ENCODE measurements at places on chromosomes 6 and 20.
A peak's percentile ranks its signal among the peaks of the same experiment; 100 is the strongest.

GRCh38 chr6:53107091-53107490 is 41.5 kb downstream of the GCM1 start:
- no peak for DNase-seq

DNA sequence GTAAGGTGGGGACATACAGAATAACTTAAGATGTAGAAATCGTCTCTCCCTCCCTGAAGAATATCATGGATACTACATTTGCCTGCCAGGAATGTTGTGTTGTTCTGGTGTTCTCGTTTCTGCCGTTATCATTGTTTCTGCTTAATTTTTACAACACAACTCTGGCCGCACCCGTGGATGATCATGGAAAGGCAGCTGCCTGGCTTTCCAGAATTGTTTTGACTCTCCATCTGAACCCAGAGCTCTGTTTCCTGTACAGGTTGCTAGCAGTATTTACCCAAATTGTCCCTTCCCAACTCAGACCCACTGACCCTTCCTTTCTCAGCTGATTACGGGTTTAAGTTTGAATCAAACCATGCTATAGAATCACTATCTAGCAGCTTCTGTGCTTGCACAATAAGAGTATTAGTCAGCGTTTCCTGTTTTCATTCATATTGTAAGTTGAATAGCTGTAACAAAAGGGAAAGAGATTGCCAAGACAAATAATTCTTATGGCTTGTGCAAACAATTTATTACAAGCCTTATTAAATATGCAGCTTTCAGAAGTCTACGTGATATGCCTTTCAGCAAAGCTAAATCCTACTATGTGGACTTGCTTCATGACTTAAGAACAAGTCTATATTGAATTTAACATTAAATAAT is 139.0 kb downstream of the MTHFD1L start:
- peak; percentile 22 for DNase-seq

GRCh38 chr6:109687271-109687761 is 3.7 kb downstream of the AK9 start:
- DNase-seq, result no peak

- no peak for DNase-seq
Observed at GRCh38 chr20:50693001-50693400, 1.7 kb upstream of the RIPOR3 start.

- DNase-seq, result no peak
Observed at GRCh38 chr6:124978451-124979293, 16.4 kb downstream of the RNF217 start.

- DNase-seq, result no peak
Observed at GRCh38 chr20:23086931-23087411, 847 bp upstream of the CD93 start.

GRCh38 chr6:127514773-127515227 is 4.3 kb downstream of the MTCL3 start:
- DNase-seq, result no peak

DNA sequence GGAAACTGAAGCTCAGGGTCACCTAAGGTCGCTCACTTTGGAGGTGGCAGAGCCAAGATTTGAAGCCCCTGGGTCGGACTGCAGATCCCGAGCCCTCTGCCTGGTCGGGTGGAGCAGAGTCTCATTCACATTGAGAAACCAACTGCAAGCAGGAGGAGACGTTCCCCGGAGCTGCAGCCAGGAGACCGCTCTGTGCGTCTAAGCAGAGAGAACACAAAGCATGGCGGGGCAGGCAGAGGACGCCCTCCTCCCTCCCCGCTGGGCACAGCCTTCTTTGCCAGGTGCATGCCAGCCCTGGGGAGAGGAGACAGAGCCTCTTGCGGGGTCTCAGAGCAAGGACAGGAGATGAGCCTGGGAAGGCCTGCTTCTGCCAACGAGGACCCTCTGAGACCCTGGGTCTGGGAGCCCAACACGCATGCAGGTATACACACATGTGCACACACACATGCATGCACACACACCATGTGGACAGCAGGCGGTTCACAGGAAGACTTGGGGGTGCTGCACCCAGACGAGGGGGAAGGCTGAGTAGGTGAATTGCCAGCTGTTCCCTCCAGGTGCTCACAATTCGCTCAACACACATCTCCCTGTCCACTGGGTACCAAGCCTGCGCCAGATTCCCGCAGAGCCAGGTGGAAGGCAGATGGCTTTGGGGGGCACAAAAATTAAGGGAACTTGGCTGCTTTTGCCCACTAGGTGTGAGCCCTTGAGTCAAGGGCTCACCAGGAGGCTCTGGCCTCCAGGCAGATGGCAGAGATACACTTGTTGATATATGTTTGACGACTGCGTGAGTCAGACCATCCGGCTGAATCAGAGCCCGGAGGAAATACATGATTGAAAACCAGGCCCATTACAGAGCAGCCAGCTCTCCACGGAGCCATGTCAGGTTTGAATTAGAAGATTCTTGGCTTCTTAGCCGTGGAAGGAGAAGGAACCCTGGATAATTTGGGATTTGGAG is 5.5 kb upstream of the NTSR1 start:
- peak; percentile 81 for DNase-seq

GRCh38 chr20:36784900-36785299 is 11.3 kb upstream of the DSN1 start:
- DNase-seq, result no peak

DNA sequence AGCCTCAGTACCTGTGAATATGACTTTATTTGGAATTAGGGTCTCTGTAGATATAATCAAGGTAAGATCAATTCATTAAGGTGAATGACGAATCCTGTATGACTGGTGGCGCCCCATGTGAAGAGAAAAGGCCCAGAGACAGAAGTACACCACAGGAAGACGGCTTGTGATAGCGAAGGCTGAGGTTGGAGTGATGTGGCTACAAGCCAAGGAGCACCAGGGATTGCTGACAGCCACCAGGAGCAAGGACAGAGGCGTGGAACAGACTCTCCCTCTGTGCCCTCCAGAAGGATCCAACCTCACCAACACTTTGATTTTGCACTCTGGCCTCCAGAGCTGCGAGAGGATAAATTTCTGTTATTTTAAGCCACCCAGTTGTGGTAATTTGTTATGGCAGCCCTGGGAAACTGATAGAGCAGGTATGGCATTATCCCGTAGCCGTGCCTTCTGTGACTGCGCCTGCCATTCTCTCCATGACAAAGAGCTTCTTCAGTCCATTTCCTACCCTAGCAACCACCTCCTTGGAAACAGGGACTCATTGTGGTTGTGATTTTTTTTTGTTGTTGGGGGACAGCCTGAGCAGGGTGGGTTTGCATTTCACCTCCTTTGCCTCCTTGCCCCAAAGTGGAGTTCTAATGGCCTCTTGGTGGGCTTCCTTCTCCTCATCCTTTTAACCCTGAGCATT is 29.6 kb downstream of the PTK7 start:
- no peak for DNase-seq

DNA sequence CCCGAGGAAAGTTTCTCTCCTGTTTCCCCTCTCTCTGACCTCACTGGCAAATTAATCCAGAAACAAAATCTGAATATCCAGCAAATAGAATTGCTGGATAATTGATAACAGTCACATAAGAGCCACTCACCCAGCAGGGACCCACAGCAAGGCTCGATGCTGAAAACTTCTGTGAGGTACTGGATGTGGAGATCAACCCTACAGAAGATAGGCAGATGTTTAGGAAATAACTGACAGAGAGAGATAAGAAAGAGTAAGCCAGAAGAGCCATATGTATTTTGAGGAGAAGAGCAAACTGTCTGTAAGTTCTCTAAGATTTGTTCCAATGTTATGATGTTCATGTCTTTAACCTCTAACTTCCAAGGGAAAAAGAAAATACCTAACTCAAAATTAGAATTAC is 59.7 kb downstream of the PKHD1 start:
- DNase-seq, result no peak

DNA sequence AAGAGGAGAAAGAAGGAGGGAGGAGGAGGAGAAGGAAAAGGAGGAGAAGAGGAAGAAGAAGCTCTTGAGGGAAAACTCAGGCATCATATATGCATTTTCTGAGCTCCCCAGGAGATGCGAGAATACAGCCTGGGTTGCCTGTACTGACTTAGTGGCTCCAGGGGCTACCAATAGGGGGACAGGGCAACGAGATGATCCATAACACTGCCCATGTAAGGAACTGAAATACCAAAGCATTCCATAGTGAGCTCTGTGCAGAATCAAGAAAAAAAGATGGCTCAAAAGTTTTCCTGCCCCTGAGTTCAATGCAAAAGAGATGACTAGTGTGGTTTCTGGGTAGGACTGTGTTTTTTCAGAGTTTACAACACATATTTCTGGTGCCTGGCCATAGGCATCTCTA is 258.7 kb downstream of the ALDH8A1 start:
- DNase-seq, result no peak

DNA sequence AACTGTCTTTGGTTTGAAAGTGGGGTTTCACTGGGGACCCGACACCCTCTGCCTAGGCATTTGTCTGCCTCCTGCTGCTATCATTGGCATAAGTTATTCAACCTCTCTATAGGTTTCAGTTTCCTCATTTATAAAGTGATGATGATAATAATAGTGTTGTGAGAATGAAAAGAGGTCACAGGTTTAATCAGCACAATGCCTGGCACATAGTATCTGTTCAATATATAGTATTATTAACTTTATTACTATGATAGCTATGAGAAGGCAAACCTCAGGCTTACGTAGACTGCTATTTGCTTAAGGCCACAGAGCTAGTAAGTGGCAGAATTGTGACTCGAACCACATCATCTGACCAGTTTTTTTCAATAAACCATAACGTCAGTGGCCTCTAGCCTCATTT is 256.8 kb downstream of the CDKAL1 start:
- no peak for DNase-seq

DNA sequence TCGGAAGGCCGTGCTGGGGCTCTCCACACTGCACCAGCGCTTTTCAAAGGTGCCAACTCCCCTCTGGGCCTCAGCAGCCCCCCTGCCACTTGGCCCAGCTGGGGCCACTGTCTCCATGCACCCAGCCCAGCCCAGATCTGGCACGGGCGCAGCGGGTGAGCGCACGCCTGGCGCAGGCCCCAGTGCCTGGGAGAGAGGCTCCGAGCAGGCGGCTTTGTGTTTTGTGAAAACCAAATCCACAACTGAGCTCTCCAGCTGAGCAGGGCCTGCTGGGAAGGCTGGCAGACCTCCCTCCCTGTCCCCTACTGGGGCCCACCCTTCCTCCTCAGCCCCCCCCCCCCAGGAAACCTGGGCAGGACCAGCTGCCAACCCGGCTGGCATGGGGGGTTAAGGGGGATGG is 17.0 kb downstream of the MDGA1 start:
- DNase-seq, result no peak

GRCh38 chr6:119481976-119482375 is 132.4 kb upstream of the MAN1A1 start:
- DNase-seq, result no peak

- no peak for DNase-seq
Observed at GRCh38 chr6:88919032-88919431, 44.4 kb downstream of the RNGTT start.

DNA sequence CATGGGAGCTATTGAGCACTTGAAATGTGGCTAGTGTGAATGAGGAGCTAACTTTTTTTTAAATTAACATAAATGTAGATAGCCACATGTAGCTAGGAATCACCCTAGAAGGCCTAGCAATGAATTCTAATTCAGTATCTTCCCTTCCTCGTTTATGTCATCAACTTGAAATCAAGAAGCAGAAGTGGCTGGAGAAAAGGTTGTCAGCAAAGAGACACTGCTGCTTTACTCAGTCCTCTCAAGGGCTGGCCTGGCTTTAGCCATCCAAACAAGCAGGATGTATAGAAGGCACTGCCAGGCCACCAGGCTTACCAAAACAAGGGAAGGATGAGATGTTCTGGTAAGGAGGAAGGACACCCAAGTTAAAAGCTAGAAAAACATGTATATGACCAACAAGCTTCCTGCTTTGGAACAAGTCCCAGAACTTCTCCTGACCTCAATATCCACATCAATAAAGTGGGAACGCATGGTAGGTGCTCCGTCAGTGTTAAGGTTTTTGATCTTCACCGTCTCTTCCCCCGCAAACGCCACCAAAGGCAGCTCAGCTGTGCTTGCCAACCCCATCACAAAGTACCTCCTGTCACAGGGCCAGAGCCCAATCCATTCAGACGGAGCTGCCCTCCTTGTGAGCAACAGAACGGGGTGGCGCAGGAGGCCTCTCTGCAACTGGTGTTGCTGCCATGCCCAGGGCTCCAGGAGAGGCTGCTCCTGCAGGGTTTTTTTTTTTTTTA is 235.8 kb upstream of the RIN2 start:
- DNase-seq, result no peak

DNA sequence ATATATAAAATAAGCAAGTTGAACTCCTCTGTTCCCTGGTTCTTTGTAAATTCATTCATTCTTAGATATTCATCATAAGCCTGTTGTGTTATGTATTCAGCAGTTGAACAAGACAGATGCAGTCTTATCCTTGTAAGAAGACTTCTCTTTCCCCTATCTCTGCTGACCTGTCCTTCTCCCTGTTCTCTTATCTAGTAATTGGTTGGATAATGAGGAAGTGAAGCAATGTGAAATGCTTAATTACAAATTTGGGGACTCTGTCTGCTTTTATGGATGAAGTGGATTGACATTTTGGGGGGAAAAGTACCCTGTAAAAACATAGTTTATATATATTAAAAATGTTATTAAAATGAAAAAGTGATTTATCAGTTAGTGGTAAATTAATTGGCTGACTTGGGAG is 37.0 kb downstream of the CDKAL1 start:
- DNase-seq, result no peak

- peak; percentile 22 for DNase-seq
Observed at GRCh38 chr20:33415948-33416347, 14.6 kb upstream of the CDK5RAP1 start.

GRCh38 chr20:600141-600540 is 10.0 kb downstream of the TCF15 start:
- DNase-seq, result no peak

DNA sequence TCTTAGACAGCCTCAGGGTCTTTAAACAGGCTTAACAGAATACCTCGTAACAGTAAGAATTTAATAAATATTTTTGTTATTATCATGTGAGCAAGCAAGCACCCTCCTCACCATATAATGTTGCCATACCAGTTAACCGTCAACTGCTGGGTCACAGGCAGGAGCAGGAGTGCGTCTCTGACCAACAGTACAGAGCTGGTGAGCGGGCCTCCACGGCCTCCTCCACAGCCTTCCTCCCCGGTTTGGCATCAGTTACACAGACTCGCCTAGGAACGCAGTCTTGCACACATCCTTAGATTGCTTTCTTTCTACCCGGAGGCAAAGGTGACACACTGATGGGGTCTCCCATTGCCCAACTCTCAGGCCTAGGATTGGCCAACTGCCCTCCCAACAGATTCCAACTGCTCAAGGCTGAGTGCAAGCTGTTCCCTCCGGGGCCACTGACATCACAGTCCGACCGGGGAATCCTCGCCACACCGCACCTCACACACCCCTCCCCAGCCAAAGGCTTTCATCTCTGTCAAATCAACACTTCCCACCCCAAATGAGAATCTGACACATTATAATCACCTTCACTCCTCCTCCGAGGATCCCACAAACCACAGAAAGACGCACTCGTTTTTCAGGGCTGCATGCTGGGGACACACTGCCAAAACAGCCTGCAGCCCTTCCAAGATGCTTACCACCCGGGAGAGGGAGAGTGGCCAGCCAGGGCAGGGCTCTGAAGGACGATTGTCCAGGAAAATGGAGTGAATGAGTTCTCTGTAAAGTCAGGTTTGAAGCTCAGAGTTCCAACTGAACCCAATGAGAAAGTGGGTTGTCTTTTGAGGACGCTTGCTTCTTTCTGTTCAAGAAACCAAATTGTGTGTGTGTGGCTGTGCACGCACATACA is 63.2 kb downstream of the PDE10A start:
- no peak for DNase-seq

Data from SHP77 (cell line).